Cortex of kidney (tissue), 1 donor: ENCODE measurements at places on chromosomes 3 and 15.

DNA sequence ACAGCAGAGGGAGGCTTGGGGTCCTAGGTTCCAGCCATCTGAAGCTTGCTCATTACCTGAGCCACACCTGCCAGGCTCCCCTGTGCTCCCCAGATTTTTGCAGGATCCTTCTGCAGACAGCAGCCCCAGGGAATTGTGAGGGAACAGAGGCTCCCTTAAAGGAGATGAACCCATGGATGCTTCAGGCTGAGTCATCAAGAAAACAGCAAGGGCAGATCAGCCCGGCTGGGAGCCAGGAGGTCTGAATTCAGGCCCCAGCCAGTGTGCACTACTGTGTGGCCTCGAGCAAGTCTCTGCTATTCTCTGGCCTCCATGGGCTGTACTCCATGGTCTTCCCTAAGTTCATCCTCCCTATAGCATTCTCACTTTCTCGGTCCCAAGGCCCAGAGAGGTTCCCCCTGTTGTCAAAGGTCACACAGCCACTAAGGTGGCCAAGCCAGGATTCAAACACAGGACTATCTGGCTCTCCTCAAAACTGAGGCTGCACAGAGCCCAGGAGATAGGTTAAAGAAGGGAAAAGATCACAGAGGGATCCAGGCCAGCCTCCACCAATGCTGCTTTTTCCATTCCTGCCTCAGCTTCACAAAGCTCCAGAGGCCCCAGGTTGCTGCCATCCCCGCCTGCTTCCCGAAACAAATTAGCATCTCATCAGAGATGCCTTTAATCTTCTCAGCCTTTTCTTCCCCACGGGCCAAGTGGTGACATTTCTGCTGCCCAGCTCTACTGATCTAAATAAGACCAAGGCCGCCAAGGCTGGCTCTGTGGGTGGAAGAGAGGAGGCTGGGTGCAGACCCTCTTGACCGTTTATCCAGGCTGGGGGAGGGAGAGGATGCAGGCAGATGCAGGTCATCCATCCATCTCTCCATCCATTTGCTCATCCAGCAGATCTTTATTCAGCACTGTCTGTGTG is 21.2 kb upstream of the GRIP2 start:
- no peak for DNase-seq

DNA sequence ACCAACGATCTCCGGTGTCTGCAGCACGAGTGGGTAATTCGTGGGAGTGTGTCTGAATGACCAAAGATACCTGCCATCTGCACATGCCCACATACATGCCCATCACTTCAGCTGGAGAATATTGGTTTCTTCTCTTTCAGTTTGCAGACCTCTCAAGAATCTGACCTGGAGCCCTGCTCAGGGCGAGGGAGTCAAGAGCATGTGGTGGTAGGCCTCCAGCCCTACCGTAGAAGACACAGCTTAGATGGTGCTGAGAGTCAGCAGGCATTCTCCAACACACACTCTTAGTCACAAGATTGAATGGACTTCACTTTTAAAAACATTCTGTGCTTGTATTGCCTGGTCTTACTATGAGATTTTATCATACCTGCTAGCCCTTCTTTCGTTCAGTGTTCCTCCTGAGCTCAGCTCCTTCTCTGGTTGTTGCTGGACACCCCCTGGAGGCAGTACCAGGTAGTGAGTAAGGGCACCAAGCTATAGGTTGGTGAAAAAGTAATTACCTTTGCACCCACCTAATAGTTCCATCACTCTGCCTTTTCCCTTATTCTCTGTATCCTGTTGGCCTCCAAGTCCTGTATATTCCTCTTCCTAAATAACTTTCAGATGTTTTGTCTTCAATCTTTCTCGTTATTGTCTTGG is 252.0 kb downstream of the CACNA2D3 start:
- no peak for DNase-seq

DNA sequence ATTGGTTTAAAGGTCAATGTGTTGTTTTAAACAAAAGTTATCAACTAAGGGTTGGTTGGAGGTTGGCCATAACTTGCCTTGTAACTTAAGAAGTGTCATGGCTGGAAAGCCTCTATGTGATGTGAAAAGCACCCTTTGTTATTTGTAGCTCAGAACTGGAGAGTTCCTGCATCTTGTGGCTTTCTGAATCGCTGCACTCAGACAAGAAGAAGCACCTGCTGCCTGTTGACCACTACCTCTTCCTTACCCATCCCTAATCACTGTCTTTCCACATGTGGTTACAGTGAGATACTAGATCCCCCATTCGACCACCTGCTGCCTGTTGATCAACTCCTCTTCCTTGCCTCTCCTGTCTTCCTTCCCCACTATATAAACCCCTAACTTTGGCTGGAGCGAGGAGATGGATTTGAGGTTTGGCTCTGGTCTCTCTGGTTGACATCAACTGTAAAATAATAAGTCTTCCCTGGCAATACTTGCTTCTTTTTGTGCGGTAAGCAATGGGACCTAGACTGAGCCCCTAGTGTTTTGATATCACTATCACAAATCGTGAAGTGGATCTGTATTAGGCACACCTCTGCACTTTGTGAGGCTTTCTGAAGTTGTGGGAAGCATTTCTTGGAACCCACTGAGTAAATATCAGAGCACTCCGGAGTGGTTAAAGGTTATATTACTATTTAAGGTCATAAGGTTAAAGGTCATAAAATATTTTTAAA is 13.8 kb downstream of the RPL39L start:
- no peak for DNase-seq

GRCh38 chr3:154743418-154743817 is 313.4 kb upstream of the GPR149 start:
- no peak for DNase-seq

- no peak for DNase-seq
Observed at GRCh38 chr15:93865586-93865985, 365.8 kb upstream of the MCTP2 start.

- no peak for DNase-seq
Observed at GRCh38 chr3:20236603-20237002, 50.6 kb upstream of the SGO1 start.

DNA sequence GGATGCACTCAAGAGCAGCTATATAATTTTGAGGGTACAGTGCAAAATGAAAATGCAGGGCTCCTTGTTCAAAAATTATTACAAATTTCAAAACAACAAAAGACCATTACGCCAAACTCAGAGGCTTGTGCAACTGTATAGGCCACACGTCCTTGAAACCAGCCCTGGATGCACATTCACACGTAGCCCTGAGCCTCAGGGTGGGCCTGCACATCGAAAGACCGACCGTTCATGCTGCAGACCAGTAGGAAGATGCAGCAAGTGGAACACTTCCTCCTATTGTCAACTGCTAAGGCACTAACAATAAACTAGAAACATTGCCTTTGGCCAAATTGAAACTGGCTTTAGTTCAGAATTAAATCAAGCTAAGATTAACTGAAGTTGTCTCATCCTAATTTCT is 174.7 kb downstream of the SHOX2 start:
- no peak for DNase-seq
